ENCODE measurements at places on chromosomes 1 and 21. TPM values are rescaled to one million over a fixed set of nuclear protein-coding genes. Genes with fewer than 3 reads are reported as not detected.

Gene AMY2A
- 2.5 TPM for total RNA-seq

Gene LHX4
- total RNA-seq: 0.58 TPM

Gene SELE
- total RNA-seq: 0.21 TPM

Gene COL9A2
- total RNA-seq: 3.7 TPM

Gene IL12RB2
- total RNA-seq: 0.95 TPM

Data from left colon (tissue), 2 donors.